ENCODE measurements at places on chromosomes 3 and 15.

- peak; percentile 60 for DNase-seq
Measured at GRCh38 chr3:30657914-30658313, 51.5 kb downstream of the TGFBR2 start.

DNA sequence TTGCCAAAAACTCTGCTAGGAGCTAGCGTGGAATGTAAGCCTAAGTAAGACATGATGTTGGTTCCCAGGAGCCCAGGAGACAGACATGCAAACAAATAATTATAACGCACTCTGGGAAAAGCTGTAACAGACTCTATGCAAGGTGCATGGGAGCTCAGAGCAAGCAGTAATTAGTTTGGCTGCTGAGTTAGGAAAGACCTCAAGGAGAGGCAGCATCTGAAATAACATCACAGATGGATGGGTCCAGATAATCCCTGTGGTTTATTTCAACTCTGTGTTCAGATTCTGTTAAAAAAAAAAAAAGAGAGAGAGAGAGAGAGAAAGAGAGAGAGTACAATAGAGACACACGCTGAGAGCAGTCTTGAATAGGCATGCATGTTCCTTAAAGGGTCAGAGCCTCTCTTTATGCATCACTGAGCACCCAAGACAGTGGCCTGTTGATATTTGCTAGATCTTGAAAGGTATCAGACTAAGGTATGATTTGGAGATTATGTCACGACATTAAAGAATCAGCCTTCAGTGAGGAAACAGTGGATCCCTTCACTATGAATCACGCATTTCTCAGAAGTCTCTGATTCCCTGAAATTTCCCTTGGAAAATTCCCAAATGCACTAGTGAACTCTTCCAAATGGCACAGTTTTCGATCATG, 124.4 kb upstream of the LIPC start:
- DNase-seq, result no peak

DNA sequence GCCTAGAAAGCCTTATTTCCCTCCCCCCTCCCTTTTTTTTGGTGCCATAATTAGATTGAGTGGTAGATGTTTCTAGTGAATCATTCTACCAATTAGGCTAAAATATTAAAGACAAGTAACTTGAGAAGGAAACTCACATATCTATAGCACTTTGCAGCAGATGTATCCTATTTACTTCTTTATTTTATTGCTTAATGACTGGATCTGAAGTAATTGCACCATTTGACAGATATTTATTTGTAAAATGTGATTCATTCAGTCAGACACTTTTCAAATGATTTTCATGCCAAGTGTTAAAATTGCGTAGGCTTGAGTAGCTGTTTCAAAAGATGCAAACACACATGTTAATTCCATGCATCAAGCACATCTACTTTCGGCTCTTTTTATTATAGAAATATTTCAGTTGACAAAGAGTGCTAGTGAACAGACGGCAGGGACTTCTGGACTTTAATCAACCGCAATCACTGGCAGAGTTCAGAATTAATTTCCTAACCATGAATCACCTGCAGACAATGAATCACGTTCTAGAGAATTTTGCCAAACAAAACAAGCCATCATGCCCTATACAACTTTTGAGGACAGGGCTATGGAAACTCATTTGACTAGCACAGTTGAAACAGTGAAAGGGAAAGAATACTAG, 636.8 kb downstream of the MECOM start:
- no peak for DNase-seq

GRCh38 chr3:4804161-4805058, 174.8 kb upstream of the BHLHE40 start:
- no peak for DNase-seq

DNA sequence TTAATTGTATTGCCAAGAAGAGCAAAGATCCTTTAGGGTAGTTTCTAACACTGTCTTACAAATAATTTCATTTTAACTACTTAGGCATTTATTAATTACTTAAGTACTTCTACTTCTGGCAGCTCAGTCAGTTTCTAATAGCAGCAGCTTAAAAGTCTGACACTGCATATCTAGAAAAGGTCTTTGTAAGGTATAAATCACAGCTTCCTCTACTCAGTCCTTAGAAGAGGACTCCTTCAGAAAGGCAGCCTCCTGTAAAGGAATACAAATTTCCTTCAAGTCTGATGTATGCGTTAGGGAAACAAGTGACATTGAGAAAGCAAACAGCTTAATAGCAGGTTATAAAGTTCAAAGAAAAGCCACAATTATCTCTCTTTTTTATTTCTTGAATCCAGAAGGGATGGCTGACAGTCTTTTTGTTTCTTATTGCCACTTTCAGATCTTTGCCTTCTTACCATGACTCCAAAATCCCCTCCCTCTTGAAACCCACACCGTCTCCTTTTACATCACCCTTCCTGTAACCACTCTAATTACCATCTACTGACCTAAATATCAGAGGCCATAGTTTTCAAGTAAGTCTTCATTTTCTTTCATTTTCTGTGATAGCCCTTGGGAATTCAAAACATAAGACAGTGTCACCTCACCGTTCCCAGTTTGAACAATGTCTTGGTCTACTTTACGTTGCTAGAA, 109.5 kb downstream of the CGGBP1 start:
- no peak for DNase-seq

DNA sequence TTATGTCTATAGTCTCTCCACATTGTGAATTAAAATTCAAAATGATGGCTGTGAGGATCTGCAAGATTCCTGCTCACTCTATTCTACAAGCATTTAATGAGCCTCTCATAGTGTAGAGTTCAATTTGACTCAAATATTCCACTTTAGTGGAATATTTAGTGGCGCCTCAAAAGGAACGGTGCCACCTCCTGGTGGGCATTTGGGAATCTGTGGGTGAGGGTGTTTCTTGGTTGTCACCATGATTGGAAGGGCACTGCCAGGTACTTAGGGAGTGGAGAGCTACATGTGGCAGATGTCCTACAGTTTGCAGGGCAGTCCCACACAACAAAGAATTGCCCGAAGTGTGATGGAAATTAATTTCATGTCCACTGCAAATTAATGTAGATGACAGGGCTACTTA, 21.5 kb upstream of the KCNMB3 start:
- DNase-seq, result peak; percentile 33

GRCh38 chr3:198107840-198108734, 148.1 kb downstream of the LMLN start:
- no peak for DNase-seq

DNA sequence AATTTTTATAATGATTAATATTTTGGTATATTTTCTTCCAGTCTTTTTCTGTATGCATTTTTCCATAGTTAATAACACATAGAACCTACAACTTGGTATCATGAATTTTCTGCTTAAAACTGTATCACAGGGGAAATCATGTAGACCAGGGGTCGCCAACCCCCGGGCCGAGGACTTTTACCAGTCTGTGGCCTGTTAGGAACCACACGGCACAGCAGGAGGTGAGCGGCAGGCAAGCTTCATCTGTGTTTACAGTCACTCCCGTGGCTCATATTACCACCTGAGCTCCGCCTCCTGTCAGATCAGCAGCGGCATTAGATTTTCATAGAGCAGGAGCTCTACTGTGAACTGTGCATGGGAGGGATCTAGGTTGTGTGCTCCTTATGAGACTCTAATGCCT, 54.7 kb downstream of the RPL22L1 start:
- no peak for DNase-seq

DNA sequence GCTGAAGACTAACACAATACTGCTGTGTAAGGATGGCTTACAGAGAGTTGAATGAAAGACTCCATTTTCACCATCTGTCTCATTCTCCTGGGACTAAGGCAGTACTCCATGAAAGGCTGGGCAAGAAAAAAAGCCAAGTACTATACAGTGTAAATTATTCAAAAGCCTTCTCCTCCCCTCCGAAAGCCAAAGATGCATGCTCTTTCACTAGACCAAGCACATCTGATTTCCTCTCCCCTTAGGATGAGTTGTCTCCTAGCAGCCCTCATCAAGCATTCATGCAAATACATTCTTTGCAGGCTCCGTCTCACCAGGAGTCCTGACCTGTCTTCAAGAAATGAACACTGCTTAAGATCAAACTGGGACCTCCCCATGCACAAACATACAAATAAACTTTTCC, 133.5 kb upstream of the THBS1 start:
- DNase-seq, result no peak

DNA sequence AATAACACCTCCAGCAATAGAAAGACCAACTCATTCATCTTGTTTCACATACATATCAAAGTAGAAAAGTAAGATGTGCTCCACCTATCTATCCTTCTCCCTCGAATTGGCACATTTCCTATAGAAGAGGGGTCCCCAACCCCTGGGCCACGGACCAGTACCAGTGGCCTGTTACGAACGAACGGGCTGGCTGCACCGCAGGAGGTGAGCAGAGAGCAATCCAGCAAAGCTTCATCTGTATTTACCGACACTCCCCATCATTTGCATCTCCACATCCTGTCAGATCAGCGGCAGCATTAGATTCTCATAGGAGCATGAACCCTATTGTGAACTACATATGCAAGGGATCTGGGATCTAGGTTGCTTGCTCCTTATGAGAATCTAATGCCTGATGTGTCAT, 95.0 kb upstream of the CGNL1 start:
- no peak for DNase-seq

GRCh38 chr15:60423537-60423936, 25.8 kb upstream of the ANXA2 start:
- no peak for DNase-seq

GRCh38 chr3:24607281-24607680, 112.6 kb upstream of the THRB start:
- no peak for DNase-seq

DNA sequence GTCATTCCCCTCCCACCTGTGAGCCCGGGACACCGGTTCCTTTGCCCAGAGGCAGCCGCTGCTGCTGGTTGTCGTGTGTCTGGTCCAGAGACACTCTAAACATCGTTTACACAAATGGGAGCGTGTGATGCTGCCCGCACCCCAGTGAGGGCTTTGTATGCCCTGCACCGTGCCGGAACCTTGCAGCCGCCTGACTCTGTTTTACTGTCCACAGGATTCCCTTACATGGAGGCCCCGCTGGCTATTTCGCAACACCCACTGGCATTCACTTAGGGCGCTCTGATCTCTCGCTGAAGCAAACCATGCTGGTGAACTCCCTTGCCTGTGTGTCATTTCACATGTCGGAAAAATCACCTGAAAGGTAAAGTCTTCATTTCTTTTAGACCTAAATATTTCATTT, 100.8 kb upstream of the SLC6A6 start:
- DNase-seq, result no peak

DNA sequence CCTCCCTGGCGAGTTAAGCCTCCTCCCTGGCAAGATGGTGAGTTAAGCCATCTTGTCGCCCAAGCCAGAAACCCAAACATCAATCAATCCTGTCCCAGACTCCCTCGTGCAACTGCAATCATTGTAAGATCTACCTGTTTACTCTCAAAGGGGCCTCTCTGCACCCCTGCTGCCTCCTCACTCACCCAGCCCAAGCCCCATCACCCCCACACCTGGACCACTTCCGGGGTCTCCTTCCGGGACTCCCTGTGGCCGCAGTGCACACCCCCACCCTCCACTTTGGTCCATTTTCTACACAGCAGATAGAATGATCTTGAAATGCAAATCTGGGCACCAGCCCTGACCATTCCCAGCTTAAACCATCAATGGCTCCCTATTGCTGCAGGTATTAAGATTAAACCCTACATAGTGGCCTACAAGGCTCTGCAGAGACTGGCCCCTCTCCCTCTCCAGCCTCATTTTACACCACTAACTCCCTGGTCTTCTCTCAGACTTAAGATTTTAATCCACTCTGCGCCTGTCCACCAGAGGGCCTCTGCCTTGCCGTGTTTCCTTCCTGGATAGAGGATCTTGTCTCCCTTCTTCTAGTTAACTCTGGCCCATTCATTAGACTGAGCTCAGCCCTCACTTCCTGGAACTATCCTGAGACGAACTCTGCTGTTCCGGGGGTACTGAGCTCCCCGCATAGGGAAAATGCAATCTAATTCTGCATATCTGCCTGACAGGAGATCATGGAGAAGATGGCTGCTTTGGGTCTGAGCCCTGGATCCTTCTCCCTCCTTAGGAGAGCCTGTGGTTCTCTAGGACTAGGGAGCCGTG, 41.9 kb upstream of the SLC6A1 start:
- DNase-seq, result no peak

DNA sequence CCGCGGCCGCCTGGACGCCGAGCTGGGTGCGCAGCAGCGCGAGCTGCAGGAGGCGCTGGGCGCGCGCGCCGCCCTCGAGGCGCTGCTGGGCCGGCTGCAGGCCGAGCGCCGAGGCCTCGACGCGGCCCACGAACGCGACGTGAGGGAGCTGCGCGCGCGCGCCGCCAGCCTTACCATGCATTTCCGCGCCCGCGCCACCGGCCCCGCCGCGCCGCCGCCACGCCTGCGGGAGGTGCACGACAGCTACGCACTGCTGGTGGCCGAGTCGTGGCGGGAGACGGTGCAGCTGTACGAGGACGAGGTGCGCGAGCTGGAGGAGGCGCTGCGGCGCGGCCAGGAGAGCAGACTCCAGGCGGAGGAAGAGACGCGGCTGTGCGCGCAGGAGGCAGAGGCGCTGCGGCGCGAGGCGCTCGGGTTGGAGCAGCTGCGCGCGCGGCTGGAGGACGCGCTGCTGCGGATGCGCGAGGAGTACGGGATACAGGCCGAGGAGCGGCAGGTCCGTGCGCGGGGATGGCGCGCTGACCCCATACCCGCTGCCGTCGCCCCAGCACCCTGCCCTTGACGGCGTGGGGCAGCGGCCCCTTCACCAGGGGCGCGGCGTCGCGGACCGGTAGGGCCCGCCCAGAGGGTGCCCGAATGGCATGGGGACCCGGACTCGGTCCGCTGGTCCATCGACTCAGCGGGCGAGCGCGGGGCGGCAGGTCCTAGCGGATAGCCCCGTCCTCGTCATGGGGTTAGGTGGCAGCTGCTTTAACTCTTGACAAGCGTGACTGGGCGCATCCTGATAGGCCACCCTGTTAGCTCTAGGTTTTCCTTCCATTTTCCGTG, 848 bp downstream of the SYNM start:
- DNase-seq, result peak; percentile 26

DNA sequence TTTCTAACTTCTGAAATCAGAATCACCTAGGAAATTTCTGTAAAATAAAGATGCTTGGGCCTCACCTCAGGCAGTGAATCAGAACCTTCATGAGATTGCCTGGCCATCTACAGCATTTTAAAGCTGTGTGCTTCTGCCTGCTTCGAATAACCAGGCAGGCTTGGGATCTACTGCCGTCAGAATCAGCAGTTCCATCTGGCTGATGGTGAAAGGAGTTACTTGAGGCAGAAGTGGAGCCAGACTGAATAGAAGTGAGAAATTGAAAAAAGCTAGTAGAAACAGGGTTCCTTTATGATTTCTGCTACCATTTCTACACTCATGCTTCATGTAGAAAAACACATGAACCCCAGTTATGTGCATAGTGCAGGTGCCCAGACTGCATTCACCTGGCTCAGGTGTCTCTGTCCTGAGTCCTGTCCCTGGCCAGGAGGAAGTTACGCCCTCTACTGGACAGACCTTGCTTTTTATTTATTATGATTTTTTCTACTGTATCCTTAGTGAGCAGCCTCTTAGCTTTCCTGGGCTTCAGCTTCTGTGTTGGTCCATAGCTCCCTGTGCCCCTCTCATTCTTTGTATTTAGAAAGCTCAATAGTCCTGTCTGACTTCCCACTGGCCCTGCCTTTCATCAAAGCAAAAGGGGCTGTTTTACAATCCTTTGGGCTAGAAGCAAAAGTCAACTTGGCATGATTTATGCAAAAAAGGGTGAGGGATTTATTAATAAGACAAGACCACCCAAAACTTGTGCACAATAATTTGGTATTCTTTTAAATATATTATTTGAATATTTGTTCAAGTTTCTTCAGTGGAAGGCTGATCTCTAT, 200.8 kb upstream of the GOLGA6L4 start:
- no peak for DNase-seq

- no peak for DNase-seq
Measured at GRCh38 chr3:196636369-196637349, 2.8 kb upstream of the NRROS start.

- DNase-seq, result no peak
Measured at GRCh38 chr3:4582624-4583023, 89.5 kb downstream of the ITPR1 start.

- no peak for DNase-seq
Measured at GRCh38 chr3:2391896-2392295, 293.2 kb downstream of the CNTN4 start.

All from CD4-positive, alpha-beta T cell treated with Interleukin-6 for 4 hours (primary cell).